ENCODE measurements at places on chromosomes 4 and X.

DNA sequence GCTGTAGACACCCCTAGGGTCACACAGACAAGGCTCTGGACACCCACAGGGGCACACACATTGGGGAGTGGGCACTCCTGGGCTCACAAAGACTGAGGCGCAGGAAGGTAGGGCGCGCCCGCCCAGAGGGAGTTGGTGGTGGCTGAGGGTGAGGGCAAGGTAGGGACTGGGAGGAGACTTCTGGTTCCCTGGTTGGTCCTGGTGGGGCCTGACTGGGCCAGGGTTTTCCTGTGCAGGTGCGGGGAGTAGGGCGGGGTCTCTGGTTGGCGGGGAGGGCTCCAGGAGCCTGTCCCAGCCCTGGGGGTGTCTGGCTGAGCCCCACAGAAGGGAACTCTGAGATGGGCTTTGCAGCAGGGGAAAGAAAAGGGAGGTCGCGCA is 6.7 kb upstream of the WAS start:
- no peak for DNase-seq

- DNase-seq = no peak
Measured at GRCh38 chrX:130563476-130563875, 161.7 kb downstream of the RBMX2 start.

GRCh38 chrX:46645614-46646013 is 72.0 kb downstream of the CHST7 start:
- DNase-seq = no peak

DNA sequence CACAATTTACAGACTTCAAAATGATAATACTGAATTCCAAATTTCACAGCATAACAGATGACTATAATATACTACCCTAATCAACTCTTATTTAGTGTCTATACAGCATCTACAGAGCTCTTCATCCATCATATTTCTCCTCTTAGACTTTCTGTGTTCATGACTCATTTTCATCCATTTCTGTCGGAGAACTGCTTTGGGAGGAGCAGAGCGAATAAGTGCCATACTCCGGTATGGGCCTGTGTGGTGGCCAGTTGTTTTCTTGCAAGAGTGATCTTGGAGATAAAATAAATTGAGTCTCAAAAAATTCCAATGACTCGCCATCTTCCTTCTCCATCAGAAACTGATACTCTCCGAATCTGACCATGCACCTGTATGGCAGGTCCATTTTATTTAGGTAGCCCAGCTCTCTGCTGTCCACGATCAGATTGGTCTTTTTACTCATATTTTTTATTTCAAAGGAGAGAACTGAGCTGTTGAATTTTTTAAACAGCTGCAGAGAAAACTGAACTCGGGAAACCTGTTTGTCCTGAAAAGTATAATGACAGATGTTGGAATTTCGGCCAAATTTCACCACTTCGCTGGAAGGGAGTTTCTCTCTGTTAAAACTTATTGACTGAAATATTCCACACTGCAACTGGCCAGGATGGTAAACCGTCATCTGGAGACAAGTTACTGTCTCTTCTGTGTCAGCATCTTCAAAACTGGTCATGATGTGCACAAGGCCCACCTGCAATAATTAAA is 7.8 kb downstream of the TIFA start:
- DNase-seq = no peak

GRCh38 chrX:23504895-23505294 is 162.4 kb upstream of the PRDX4 start:
- DNase-seq = no peak

GRCh38 chr4:128825226-128825625 is 15.7 kb downstream of the JADE1 start:
- no peak for DNase-seq

GRCh38 chrX:19576742-19577141 is 61.4 kb upstream of the MAP3K15 start:
- no peak for DNase-seq

- DNase-seq = no peak
Measured at GRCh38 chrX:129840344-129840743, 3.3 kb downstream of the ZDHHC9 start.

GRCh38 chrX:51437521-51437920 is 58.9 kb downstream of the NUDT11 start:
- no peak for DNase-seq

DNA sequence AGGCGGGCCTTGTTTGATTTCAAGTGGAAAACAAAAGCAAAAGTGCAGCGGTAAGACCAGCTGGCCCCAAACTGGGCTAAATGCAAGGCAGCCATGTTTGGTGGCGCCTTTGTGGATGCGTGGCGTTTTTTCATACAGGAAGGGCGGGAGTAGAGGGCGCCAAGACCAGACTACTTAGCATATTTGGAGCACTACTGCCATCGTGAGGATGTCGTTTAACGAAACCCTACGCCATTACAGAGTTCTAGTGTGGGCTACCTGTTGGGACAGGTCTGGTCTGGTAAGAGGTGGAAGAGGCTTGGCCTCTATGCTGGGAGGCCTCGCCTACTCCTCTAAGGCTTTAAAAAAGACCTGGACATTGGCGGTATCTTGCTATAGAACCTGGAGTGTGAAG is 230.7 kb upstream of the STK26 start:
- no peak for DNase-seq
